Ovary (tissue), 10 donors: ENCODE measurements at places on chromosomes 7 and 10. TPM values are rescaled to one million over a fixed set of nuclear protein-coding genes. Genes with fewer than 3 reads are reported as not detected.

The MPP7 gene
- total RNA-seq = 2.2 TPM

The UPP1 gene
- total RNA-seq = 13.5 TPM

The GSAP gene
- 10.0 TPM for total RNA-seq

The LAMB4 gene
- not detected for total RNA-seq

The ATOH7 gene
- total RNA-seq = not detected

The CCNY gene
- total RNA-seq = 60.9 TPM

The OR2A42 gene
- total RNA-seq = not detected

The UPK3B gene
- total RNA-seq = 607 TPM

The ACSL5 gene
- total RNA-seq = 12.0 TPM

The ZDHHC4 gene
- 54.5 TPM for total RNA-seq

The ADGRA1 gene
- total RNA-seq = not detected

The GPR158 gene
- not detected for total RNA-seq

The INHBA gene
- 2.1 TPM for total RNA-seq

The OR2AE1 gene
- not detected for total RNA-seq

The STOX1 gene
- 1.8 TPM for total RNA-seq

The NPFFR1 gene
- 0.15 TPM for total RNA-seq

The KCNH2 gene
- total RNA-seq = 26.3 TPM

The SH2B2 gene
- total RNA-seq = 4.5 TPM

The ENKUR gene
- total RNA-seq = 8.6 TPM

The AKR1C8 gene
- not detected for total RNA-seq

The OGDHL gene
- total RNA-seq = 0.60 TPM

The TAS2R60 gene
- not detected for total RNA-seq

The MYOF gene
- 14.9 TPM for total RNA-seq

The FZD8 gene
- 14.9 TPM for total RNA-seq

The DKK1 gene
- not detected for total RNA-seq

The AGFG2 gene
- 91.8 TPM for total RNA-seq

The CTAGE4 gene
- total RNA-seq = 11.1 TPM

The EDRF1 gene
- total RNA-seq = 18.6 TPM

The NEURL1 gene
- total RNA-seq = 2.7 TPM

The RBM20 gene
- total RNA-seq = 4.1 TPM
